ENCODE measurements at places on chromosomes 1 and 21.

DNA sequence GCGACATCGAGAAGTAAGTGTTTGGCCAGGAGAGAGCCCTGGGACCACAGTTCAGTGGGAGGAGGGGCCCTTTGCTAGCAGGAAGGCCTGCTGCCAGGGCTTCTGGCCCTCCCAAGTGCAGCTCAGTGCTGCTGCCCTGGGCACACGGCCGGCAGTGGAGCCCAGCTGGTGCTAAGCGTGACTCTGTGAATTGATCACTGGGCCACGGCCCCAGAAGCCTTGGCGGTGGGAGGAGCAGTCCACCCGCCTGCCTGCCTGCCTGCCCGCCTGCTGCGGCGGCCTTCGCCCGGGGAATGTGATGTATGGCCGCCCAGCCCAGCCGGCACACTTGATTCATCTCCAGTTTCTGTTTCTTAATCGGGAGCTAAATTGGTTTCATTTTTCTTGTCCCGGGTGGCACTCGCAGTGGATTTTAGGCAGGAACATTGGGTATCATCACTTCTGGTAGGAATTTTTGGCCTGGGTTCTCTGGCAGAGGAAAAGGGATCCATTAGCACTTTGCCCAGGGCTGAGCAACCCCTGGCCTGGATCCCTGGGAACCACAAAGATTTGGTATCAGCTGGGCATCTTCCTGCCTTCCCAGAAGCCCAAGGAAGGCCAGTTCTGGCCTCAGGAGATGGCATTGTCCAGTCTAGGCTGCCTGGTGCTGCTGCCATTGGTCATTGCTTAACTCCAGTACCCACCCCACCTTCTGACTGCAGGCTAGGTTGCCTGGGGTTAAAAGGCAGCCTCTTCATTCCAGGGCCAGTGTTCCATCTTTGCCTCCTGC lies 28.6 kb downstream of the TMEM53 start:
- no peak for DNase-seq

DNA sequence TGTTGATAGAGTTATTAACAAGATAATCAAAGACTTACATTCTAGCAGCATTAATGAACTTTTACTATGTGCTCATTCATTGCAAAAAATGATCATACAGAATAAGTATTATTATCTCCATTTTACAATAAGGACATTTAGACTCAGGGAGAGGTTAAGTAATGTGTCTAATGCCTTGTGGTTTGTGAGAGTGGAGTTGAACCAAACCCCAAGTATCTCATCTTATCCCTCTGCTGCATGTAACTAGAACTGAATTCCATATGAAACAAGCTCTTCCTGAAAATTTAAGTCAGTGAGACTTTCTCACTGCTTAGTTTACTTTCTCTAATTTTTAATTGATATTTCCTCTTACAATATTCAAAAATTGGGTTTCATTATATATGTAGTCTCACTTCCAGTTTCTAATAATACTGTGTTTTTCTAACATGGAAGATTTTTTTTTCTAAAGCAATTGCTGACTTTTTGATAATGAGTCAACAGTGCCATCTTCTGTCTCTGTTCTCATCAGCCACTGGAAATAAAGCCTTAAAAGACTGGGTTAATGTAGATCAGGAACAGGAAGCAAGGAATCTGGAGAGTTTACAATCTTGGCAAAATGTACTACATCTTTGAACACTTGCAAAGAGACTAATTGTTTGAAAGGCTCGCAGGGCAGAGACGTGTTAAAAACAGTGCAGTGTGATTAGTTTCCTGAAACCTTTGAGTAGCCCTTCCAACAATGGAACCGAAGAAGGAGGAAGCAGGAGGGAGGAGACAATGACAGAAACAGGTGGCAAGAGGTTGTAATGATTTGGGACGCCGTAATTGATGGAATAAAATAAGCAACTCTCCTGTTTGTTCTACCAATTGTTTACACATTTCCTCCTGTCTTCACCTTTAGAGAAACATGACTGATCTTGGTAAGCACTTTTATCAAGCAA lies 567.6 kb downstream of the MRPL39 start:
- no peak for DNase-seq

GRCh38 chr1:206872139-206872538 lies 6.7 kb downstream of the IL20 start:
- DNase-seq: no peak

GRCh38 chr21:32459972-32460371 lies 47.5 kb downstream of the EVA1C start:
- DNase-seq: no peak

Data from activated CD4-positive, alpha-beta T cell treated with anti-CD3 and anti-CD28 coated beads, Interleukin-2, amount 50 U/mL, for 24 hours (primary cell).